Fibroblast of lung (primary cell): ENCODE measurements at places on chromosomes 2 and 18. TPM values are rescaled to one million over a fixed set of nuclear protein-coding genes. Genes with fewer than 3 reads are reported as not detected.

ACP1 gene
- 120 and 124 TPM in 2 replicates for polyA plus RNA-seq

CDH20 gene
- 0.12 and 0.24 TPM in 2 replicates for polyA plus RNA-seq

WDR75 gene
- polyA plus RNA-seq = 33.9 and 36.4 TPM in 2 replicates

IL1RL2 gene
- 0.28 and 0.66 TPM in 2 replicates for polyA plus RNA-seq

EFEMP1 gene
- polyA plus RNA-seq = 406 and 724 TPM in 2 replicates

ZDBF2 gene
- 2.4 and 6.3 TPM in 2 replicates for polyA plus RNA-seq

SLC4A3 gene
- 0.93 and 1.4 TPM in 2 replicates for polyA plus RNA-seq
